ENCODE measurements at places on chromosomes 11 and 22.

- no peak overlapping the region for H3K27ac ChIP-seq
- H3K27me3 ChIP-seq, result peaks cover 54% of the 10 kb centered on the region
- no peak for DNase-seq
Measured at GRCh38 chr11:7901319-7901854, 29.7 kb downstream of the OR10A6 start.

DNA sequence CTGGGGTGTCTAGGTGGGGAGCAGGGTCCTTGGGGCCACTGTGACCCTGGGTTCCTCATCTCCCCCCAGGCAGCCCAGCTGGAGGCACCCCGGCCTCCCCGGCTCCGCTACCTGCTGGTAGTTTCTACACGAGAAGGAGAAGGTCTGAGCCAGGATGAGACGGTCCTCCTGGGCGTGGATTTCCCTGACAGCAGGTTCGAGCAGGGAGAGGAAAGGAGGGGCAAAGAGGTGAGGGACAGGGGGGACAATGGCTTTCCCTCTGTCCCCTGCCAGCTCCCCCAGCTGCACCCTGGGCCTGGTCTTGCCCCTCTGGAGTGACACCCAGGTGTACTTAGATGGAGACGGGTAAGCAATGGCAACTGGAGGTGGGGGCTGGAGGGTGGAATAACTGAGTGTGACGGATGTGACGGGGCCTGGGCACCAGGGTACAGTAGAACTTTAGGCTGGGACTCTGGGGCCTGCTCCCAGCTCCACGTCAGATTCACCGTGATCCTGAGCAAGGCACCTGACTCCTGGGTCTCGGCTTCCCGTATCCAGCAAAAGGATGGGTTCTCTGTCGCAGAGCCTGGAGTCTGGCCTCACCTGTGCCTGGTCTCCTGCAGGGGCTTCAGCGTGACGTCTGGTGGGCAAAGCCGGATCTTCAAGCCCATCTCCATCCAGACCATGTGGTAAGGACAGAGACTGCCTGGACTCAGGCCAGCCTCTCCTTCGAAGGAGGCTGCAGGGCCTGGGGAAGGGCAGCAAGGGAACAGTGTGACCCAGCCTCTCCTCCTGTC, 3.6 kb downstream of the SSH3 start:
- H3K4me3 ChIP-seq, result no peak overlapping the region
- DNase-seq, result no peak
- H3K36me3 ChIP-seq, result peaks cover 14% of the 10 kb centered on the region
- no peak overlapping the region for H3K27ac ChIP-seq
- H3K4me1 ChIP-seq, result peaks cover 16% of the 10 kb centered on the region

DNA sequence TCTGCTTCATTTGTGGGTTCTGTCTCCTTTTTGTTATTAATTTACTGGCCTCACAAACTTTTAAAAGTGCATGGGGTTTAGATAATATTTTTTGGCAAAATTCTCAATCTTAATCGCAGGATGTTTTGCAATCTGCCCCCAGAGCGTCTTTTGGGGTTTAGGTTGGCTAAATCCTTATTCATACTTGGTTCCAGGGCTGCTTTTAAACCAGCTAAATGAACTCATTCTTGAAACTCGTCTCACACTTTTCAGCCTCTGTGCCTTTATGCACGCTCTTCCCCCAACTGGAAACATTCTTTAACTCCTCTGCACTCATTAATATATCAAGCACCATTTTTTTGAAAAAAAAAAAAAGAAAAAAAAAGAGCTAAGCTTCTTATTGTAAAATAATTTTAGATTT, 131.7 kb downstream of the KIF18A start:
- no peaks in the 10 kb centered on the region for H3K27me3 ChIP-seq
- no peak for DNase-seq
- H3K27ac ChIP-seq, result no peak overlapping the region
- no peaks in the 10 kb centered on the region for H3K4me1 ChIP-seq
- no peaks in the 10 kb centered on the region for H3K36me3 ChIP-seq

DNA sequence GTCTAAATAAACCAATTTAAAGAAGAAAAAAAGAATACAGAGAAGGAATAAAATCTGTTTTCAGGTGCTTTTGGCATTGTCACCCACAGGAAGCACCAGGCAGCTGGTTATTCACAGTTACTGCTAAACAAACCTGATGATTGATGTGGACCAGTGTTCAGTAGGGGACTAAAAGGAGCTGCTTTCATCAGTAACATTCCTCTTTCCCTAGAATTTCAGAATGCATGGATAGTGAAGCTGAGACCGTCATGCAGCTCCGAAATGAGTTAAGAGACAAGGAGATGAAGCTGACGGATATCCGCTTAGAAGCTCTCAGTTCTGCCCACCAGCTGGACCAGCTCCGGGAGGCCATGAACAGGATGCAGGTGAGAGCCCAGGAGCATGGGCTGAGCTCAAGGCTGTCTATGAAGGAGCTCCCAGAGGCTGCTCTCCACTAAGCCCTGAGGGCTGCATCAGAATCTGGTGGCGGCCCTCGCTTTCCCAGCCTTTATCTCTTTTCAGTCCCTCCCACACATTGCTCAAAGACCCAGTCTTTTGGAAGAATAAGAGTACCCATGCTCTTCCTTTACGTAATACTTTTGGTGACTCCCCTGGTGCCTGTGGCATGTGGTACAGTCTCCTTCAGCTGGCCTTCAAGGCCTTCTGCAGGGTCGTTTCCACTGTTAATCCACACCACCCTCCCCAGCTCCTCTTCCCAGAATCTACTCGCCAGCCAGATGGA, 69.5 kb downstream of the DBX1 start:
- DNase-seq, result no peak
- no peak overlapping the region for H3K27ac ChIP-seq
- H3K4me1 ChIP-seq, result peaks cover 6% of the 10 kb centered on the region
- peaks cover 5% of the 10 kb centered on the region for H3K27me3 ChIP-seq
